ENCODE measurements at places on chromosomes 7 and 10. TPM values are rescaled to one million over a fixed set of nuclear protein-coding genes. Genes with fewer than 3 reads are reported as not detected.

EMX2 gene
- not detected for total RNA-seq

MYOZ1 gene
- not detected for total RNA-seq

TWIST1 gene
- under 0.01 TPM for total RNA-seq

DKK1 gene
- total RNA-seq, result 81.9 TPM

TIMM23 gene
- total RNA-seq, result 65.7 TPM

VAX1 gene
- not detected for total RNA-seq

LIPJ gene
- not detected for total RNA-seq

AGR3 gene
- not detected for total RNA-seq

CRYGN gene
- not detected for total RNA-seq

NPC1L1 gene
- total RNA-seq, result not detected

OPALIN gene
- total RNA-seq, result not detected

NUDT13 gene
- 1.3 TPM for total RNA-seq

SCART1 gene
- 1.3 TPM for total RNA-seq

MYPN gene
- under 0.01 TPM for total RNA-seq

DOCK4 gene
- 170 TPM for total RNA-seq

PALD1 gene
- 130 TPM for total RNA-seq

HKDC1 gene
- total RNA-seq, result not detected

SLC16A12 gene
- 0.65 TPM for total RNA-seq

Measured in vein endothelial cell (primary cell).